HCT116 (cell line): ENCODE measurements at places on chromosomes 2 and 18.

DNA sequence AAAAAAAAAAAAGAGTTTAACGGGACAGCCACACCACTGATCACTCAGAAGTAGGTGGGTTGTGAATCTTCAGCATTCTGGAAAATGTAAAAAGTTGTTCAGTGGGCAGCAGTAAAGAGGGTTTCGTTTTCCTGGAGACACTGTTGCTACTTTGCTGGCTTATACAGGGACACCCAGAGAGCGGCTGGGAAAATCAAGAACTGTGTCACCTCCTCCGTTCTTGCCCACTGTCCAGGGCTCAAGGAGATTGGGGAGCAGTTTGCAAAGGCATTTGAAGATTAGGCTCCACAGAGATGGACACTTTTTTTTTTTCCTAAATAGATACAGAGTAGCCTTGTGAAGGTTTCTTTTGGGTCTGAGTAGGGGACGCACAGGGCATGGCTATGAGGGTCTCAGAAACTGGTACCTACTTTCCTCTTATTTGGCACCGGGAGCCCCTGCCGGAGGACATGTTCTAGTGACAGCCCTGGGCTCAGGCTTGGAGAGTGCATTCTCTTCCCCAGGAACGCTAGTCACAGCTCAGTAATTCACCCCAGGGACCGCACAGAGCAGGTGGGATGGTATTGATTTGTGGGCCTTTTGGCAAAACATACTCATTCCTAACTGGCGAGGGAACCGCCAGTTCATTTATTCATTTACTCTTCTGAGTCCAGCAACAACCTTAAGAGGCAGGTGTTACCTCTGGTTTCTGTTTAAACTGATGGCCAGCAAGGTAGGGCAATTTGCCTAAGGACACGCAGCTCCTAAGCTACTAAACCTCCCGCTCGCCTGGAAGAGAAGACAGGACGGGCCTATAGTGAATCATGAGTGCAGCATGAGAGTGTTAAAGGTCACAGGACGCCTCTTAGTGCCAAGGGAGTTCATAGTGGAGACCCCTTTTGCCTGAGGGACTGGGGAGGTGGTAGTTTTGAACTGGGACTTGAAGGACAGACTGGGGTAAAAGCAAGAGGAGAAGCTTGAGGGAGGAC lies 53.1 kb downstream of the HPCAL1 start:
- H3K4me1 ChIP-seq = peaks cover 12% of the 10 kb centered on the region
- no peak overlapping the region for H3K27ac ChIP-seq
- H3K4me3 ChIP-seq = no peak overlapping the region
- no peaks in the 10 kb centered on the region for H3K27me3 ChIP-seq
- no peaks in the 10 kb centered on the region for H3K36me3 ChIP-seq

GRCh38 chr18:54235871-54236270 lies 11.4 kb upstream of the MBD2 start:
- no peaks in the 10 kb centered on the region for H3K4me1 ChIP-seq
- H3K27me3 ChIP-seq = no peaks in the 10 kb centered on the region
- no peak overlapping the region for H3K27ac ChIP-seq
- H3K4me3 ChIP-seq = no peak overlapping the region
- H3K36me3 ChIP-seq = no peaks in the 10 kb centered on the region
- no peak for DNase-seq

GRCh38 chr2:98034745-98035144 lies 39.0 kb upstream of the TMEM131 start:
- no peak for DNase-seq
- H3K4me3 ChIP-seq = no peak overlapping the region
- no peaks in the 10 kb centered on the region for H3K27me3 ChIP-seq

DNA sequence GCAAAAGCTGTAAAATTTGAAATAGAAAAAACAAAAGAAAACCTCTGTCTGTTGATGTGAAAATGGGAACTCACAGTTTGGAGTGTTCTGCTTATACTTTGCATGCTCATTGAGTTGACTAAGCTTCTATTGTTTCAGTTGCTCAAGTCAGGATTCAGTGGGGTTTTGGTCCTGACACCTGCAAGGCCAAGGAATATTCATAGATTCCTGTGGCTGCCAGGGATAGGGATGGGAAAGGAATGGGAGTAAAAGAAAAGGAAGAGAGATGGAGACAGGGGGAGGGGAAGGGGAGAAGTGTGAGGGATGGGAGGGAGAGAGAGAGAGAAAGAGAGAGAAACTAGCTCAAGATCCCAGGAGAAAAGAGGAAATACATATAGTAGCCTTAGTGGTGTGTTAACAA lies 1.3 kb downstream of the CPS1 start:
- no peaks in the 10 kb centered on the region for H3K36me3 ChIP-seq
- H3K4me3 ChIP-seq = no peak overlapping the region
- H3K27ac ChIP-seq = no peak overlapping the region

- no peaks in the 10 kb centered on the region for H3K36me3 ChIP-seq
- no peaks in the 10 kb centered on the region for H3K27me3 ChIP-seq
- DNase-seq = no peak
- H3K4me1 ChIP-seq = peaks cover 13% of the 10 kb centered on the region
Observed at GRCh38 chr2:69366-70344, 23.4 kb upstream of the FAM110C start.

DNA sequence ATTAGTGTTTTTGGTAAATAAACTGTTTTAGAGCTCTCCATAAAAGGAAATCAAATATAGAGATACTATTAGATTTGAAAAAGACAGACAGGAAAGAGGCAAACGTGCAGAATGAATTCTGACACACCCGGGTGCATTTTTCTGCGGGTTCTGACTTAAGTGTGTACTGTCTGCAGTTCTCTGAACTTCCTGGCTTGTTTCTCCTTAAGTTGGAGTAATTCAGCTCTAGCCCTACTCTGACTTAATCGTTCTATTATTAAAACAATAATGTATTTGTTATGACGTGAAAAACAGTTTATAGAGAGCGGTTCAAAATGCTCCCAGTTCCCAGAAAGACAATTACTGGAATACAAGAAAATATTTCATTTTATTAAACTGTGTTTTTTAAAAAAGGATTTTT lies 305.9 kb downstream of the ARHGAP15 start:
- no peak overlapping the region for H3K4me3 ChIP-seq
- H3K4me1 ChIP-seq = no peaks in the 10 kb centered on the region
- no peak overlapping the region for H3K27ac ChIP-seq
- peaks cover 10% of the 10 kb centered on the region; the same call in 1 of the 2 replicates for H3K27me3 ChIP-seq
- no peak for DNase-seq

GRCh38 chr2:10097352-10098148 lies 17.3 kb upstream of the CYS1 start:
- H3K4me1 ChIP-seq = peaks cover 19% of the 10 kb centered on the region
- H3K27ac ChIP-seq = no peak overlapping the region
- DNase-seq = no peak

DNA sequence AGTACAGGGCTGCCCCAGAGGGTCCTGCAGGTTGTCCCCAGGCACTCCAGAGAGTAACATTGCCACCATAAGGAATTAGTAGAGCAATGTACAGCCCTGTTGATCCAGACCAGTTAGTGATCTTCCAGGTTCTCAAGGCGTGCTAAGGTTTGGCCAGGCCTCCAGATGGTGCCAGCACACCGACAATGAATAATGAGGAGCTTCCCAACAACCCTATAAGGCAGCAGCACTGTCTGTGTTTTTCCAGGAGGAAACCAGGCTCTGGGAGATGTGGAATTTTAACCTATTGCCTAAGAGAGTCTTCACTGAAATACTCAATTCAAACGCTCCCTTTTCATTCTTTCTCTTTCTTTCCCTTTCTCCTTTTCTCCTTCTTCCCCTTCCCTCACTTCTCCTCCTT lies 122.1 kb downstream of the MGAT5 start:
- H3K36me3 ChIP-seq = no peaks in the 10 kb centered on the region
- no peaks in the 10 kb centered on the region for H3K27me3 ChIP-seq
- no peak overlapping the region for H3K27ac ChIP-seq
- DNase-seq = no peak
- H3K4me3 ChIP-seq = no peak overlapping the region

DNA sequence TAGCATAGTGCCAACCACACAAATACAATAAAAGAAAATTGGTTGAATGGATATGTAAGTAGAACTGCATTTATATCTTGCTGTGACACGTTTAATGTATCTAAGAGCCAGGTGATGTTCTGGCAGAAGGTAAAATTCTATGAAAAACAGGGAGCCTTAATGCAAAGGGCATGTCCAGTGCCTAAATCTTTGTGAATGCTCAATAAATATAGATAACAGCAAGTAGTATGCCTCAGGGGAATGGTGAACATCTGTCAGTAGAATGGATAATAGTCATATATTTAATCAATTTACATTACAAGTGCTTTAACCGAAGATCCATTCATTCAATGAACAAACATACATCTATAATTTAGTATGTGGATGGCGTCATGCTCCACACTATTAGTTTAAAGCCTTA lies 43.7 kb upstream of the NYAP2 start:
- no peak for DNase-seq
- peaks cover 3% of the 10 kb centered on the region; the same call in 1 of the 2 replicates for H3K4me1 ChIP-seq
- no peak overlapping the region for H3K4me3 ChIP-seq
- H3K27me3 ChIP-seq = no peaks in the 10 kb centered on the region

DNA sequence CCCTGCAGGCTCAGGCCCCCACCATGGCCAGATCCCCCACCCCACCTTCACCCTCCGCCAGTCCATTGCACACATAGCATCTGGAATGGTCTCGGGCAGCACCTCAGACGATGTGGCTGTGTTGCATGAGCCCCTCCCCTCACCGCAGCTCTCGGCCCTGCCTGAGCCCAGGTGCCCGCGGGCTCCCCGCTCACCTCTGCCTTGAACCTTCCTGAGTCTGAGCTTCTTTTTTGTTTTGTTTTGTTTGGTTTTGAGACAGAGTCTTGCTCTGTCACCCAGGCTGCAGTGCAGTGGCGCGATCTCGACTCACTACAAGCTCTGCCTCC lies 20.1 kb downstream of the RRM2 start:
- no peaks in the 10 kb centered on the region for H3K36me3 ChIP-seq
- H3K4me3 ChIP-seq = no peak overlapping the region
- no peaks in the 10 kb centered on the region for H3K27me3 ChIP-seq
- no peak overlapping the region for H3K27ac ChIP-seq
- DNase-seq = no peak

GRCh38 chr2:24785671-24786321 lies 7.4 kb downstream of the PTRHD1 start:
- H3K27ac ChIP-seq = no peak overlapping the region
- no peak overlapping the region for H3K4me3 ChIP-seq
- H3K27me3 ChIP-seq = no peaks in the 10 kb centered on the region
- no peak for DNase-seq
- no peaks in the 10 kb centered on the region for H3K36me3 ChIP-seq

DNA sequence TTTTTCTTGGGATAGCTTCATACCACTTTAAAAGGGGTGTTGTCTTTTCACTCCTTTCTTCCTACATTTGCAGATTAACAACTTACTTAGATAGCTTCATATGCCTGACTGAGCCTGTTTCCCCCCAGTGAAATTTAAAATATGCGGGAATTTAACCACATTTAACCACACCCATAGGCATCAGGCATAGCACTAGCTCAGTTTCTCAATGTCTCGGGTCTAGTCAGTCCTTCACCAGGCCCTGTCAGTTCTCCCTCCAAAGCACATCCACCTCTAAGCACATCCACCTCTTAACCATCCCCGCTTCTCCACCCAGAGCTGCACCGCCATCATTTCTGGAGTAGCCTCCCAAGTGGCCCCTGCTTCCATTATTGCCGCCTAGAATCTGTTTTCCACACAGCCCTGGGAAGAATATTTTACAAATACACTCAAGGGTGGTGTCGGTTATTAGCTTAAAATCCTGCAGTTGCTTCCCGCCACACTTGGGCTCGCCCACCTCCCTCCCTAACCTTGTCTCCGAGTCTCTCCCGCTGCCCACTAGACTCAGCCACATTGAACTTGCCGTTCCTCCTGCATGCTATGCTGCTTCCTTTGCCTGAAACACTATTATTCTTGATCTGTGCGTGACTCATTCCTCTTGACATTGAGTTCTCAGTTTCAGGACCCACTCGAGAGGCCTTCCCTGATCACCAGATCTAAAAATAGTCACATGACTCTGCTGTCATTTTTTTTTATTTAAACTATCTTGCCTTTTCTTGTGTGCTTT lies 68.3 kb downstream of the SPTBN1 start:
- peaks cover 31% of the 10 kb centered on the region for H3K4me1 ChIP-seq
- DNase-seq = no peak
- H3K27ac ChIP-seq = no peak overlapping the region
- H3K4me3 ChIP-seq = no peak overlapping the region

GRCh38 chr2:22786817-22787216 lies 598.2 kb upstream of the KLHL29 start:
- H3K36me3 ChIP-seq = no peaks in the 10 kb centered on the region
- no peak overlapping the region for H3K27ac ChIP-seq
- no peaks in the 10 kb centered on the region for H3K27me3 ChIP-seq
- DNase-seq = no peak
- H3K4me3 ChIP-seq = no peak overlapping the region
- no peaks in the 10 kb centered on the region for H3K4me1 ChIP-seq

DNA sequence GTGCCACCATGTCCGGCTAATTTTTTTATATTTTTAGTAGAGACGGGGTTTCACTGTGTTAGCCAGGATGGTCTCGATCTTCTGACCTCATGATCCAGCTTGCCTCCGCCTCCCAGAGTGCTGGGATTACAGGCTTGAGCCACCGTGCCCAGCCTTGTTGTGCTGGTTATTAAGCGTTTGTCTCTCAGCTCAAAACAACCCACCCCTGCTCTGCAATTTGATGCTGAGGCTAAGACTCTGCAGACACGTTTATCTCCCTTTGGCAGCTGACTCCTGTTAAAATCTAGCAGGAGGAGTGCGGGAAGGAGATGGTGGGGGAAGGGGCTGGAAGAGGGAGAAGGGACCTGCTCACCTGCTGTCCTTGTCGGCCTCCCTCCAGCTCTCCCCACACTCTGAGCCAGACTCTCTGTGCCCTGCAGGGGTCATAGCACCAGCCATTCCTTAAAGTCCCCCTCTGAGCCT lies 29.9 kb upstream of the IMPA2 start:
- H3K4me3 ChIP-seq = no peak overlapping the region
- no peaks in the 10 kb centered on the region for H3K36me3 ChIP-seq
- no peaks in the 10 kb centered on the region for H3K27me3 ChIP-seq
- peaks cover 30% of the 10 kb centered on the region for H3K4me1 ChIP-seq
- DNase-seq = no peak
- no peak overlapping the region for H3K27ac ChIP-seq

DNA sequence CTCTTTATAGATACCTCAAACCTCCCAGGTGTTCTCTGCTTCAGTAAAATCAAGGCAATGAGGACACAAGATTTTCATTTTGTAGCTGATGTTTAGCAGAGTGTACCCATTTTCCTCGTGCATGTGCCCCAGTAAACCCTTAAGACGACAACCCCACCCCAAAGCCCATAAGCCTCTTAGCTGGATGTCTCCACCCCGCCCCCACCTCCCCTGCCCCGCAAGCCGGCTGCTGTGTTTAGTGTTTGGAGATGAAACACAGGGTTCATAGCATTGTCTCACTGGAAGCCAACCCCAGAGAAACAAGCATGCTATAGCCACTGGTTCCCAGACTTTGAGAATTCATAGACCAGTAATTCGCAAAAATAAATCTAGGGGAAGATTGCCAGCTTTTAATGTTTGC lies 5.8 kb upstream of the SAG start:
- no peak for DNase-seq
- H3K27me3 ChIP-seq = no peaks in the 10 kb centered on the region
- no peaks in the 10 kb centered on the region for H3K4me1 ChIP-seq
- no peak overlapping the region for H3K27ac ChIP-seq
- no peak overlapping the region for H3K4me3 ChIP-seq

- H3K27ac ChIP-seq = no peak overlapping the region
- H3K4me1 ChIP-seq = no peaks in the 10 kb centered on the region
- no peak overlapping the region for H3K4me3 ChIP-seq
- DNase-seq = no peak
Observed at GRCh38 chr2:164205347-164205746, 415.9 kb downstream of the GRB14 start.
